ENCODE measurements at places on chromosomes 3 and 15.

DNA sequence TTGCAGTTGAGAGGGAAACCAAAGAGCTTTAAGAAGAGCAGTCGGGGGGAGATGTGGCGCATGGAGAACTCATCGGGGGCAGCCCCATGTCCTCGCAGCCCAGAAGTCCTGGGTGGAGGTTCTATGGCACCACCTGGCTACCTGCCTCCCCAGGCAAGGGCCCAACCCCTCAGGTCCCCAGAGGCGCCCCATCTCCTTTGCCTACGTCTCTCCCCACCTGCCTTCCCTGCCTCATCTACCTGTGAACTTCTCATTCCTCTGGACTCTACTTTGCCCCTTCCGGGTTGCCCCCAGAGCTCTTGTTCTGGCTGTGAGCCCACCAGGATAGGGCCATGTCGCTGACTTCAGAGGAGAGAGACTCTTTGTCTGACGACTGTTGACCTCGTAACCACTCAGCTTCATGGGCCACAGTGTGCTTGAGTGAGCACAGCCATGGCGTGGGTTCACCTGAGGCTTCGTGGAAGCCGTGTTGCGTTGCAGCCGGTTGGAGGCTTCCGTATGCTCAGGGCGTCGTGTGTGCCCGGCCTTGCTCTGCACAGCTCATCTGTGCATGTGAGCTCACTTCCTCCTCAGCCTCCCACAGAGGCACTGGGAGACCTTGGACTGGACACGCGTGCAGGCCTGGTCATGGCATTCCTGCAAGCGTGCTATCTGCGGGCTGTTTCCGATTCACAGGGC, 13.4 kb downstream of the APBA2 start:
- no peak for DNase-seq

DNA sequence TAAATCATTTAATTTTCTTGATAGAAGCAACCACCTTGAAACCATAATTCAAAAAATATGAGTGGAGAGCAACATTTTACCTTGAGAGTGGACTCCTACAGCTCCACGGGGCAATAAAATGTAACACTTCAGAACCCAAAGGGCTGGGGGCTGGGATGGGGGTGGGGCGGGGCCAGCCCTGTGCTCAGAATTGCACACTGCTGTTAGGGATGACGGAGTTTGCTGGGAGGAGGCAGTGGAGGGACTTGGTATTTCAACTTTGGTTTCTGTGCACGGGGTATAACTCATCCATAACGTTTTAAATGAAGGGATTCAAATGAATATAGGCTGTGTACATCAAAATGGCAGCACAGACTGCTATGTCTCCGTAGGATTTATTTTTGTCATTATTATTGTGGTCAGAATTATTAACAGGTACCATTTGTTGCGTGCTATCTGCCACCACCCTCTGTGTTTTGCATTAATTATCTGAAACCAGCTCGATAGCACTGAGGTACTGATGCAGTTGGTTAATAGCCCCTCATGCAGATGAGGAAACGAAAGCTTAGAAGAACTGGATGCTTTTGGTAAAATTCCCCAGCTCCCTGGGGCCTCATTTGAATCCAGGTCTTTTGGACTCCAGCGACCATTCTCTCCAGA, 29.4 kb upstream of the WNT5A start:
- DNase-seq: no peak

DNA sequence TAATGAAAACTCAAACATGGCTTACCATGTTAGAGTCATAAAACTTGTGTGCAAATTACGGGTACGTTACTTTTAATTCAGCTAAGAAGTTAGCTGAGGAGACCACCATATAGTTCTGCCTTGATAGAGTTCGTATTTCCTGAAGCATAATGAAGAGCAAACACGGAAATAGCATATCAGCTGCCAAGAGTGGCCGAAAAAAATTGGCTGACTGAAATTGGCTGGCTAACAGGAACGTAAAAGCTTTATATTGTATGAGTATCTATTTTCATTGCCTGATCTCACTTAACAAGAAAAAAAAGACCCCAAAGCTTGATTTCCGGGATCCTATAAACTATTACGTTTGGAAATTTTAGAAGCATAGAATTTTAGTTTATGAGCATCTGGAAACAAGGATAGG, 1222.9 kb downstream of the ZPLD1 start:
- no peak for DNase-seq

DNA sequence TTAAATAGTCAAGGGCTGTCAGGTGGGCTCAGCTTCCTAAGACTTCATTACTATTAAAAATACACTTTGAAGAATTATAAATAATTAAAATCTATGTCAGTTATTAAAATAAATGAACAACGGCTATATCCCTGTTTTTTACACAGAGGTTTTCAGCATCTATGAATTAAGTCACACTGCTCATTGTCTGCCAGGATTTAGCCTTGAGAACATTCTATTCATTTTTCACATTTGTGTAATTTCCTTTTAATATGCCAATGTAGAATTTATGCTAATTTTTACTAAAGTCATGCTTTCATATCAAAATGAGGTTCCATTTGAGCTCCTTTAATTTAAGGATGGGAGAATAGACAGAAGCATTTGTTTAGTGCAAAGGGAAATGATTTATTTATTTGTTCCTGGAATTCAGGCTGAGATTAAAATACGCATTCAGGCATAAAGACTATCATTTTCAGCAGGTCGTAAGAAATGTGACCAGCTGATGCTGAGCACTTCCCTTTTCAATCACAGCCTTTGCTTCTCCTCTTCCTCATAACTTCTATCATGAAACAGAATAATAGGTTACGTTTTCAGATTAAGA, 345.1 kb downstream of the MFSD1 start:
- DNase-seq: no peak

DNA sequence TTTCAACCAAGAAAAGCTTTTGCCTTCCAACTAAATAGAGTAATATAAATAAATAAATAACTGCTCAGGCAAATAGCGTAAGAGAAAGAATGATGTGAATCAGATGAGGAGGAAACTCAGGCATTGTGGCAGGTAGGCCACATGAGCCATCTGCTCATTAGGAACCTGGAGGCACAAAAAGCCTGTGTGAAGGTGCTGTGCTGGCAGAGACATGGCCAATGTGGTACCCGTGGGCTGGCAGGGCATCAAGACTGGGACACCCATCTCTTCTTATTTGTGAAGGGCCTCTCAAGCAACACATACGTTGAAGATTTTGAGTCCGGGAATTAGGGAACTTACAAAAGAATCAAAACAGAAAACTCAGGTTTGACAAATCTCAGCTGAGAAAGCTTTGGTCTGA, 9.5 kb downstream of the ANKRD34C start:
- DNase-seq: no peak

DNA sequence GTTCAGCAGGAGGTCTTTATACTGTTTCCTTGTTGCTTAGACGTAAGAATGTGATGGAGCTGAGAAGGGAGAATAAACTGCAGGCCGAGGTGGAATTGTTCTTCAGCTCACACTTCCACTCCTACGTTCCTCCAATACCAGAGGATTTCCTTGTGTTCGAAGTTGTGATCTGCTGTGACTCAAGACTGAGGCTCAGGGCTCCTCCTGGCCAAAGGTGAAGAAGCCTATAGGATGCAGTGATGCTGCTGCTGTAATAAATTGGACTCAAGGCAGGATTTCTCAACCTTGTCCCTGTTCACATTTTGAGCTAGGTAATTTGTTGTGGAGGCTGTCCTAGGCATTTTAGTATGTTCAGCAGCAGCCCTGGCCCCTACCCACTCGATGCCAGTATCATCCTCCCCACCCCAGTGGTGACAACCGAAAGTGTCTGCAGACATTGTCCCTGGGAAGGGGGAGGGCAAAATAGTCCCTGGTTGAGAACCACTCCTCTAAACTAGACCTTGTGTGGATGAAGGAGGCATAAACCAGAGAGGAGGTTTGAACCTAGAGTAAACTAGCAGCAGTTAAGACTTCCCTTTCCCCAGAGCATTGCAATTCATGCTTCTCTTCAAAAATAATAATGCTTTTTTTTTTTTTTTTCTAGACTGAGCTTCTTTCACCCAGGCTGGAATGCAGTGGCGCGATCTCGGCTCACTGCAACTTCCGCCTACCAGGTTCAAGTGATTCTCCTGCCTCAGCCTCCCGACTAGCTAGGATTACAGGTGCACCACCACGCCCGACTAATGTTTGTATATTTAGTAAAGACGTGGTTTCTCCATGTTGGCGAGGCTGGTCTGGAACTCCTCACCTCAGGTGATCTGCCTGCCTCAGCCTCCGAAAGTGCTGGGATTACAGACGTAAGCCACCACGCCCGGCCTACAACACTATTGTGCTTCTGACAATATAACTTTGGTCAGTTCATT, 11.1 kb downstream of the RAP2B start:
- no peak for DNase-seq

GRCh38 chr15:40142428-40142827, 18.4 kb upstream of the BUB1B start:
- no peak for DNase-seq

- no peak for DNase-seq
Observed at GRCh38 chr3:55159016-55159415, 231.2 kb upstream of the LRTM1 start.

GRCh38 chr3:129130291-129130813, 8.7 kb upstream of the RAB43 start:
- no peak for DNase-seq

GRCh38 chr15:63243101-63243500, 34.3 kb upstream of the APH1B start:
- DNase-seq: no peak

- no peak for DNase-seq
Observed at GRCh38 chr3:14481646-14482036, 58.5 kb downstream of the GRIP2 start.

DNA sequence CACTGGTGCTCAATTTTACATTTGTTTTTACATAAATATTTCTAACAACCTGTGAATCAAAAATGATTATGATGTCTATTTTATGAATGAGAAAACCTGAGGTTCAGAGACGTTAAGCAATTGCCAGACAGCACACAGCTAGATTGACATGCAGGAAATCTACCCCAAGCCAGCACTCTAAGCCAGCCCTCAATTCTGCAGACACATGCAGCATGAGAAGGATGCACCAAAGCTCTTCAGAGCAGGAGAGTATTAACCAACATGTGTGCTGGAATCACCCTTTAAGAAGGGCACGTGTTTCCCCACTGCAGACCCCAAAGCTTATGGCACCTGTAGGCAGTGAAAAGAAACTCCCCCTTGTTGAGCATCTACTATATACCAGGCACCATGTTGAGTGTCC, 126.1 kb upstream of the ARHGEF3 start:
- no peak for DNase-seq

GRCh38 chr3:187994221-187995042, 159.5 kb upstream of the LPP start:
- no peak for DNase-seq

- peak; percentile 9 for DNase-seq
Observed at GRCh38 chr3:189204167-189204866, 32.5 kb downstream of the TPRG1 start.

DNA sequence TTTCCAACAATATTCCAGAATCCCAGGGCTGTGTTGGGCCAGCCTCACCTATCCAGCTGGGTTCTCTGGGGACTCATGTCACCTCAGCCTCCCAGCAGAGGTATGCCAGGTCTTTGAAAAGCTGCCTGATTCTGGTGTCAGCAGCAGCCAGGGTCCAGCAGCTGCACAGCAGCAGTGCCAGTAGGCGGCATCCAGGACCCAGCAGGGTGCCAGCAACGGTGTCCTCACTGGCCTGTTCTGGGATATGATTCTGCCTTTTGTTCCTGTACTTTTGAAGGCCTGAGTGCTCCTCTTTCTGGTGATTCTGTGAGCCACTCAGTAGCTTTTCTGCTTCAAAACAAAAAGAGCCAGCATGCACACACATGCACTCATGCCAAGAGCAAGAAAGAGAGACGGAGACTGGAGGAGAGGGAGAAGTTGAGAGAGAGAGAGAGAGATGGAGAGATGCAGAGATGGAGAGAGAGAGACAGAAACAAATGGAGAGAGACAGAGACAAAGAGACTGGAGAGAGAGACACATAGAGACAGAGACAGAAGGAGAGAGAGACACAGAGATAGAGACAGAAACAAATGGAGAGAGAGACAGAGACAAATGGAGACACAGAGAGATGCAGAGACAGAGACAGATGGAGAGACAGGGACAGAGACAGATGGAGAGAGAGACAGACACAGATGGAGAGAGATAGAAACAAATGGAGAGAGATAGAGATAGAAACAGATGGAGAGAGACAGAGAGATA, 205.7 kb downstream of the UACA start:
- DNase-seq: no peak

DNA sequence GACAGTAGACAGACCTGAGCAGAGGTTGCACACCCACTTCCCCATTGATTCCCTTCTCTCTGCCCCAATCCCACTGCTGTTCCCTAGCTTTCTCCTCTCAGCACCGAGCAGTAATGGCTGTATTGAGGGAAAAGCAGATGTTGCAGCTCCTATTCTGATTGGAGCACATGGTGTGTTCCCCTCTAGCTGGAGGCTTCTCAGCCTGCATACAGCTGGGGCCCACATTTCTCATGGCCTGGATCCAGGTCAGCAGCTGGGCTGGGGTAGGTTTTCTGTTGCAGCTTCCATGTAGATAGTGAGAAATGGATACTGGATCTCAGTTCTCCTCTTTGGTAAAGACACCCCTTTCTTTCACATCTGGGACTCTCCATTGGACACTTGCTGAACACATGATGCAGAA, 50.1 kb downstream of the RYR3 start:
- DNase-seq: no peak

GRCh38 chr3:36317915-36318314, 62.4 kb upstream of the STAC start:
- no peak for DNase-seq

- no peak for DNase-seq
Observed at GRCh38 chr3:194686816-194687637, 1.3 kb downstream of the FAM43A start.

- no peak for DNase-seq
Observed at GRCh38 chr3:97684490-97684889, 80.1 kb upstream of the ARL6 start.

- no peak for DNase-seq
Observed at GRCh38 chr3:56929809-56930615, 128.3 kb upstream of the ARHGEF3 start.

- DNase-seq: no peak
Observed at GRCh38 chr3:66922058-66922457, 76.0 kb upstream of the KBTBD8 start.

DNA sequence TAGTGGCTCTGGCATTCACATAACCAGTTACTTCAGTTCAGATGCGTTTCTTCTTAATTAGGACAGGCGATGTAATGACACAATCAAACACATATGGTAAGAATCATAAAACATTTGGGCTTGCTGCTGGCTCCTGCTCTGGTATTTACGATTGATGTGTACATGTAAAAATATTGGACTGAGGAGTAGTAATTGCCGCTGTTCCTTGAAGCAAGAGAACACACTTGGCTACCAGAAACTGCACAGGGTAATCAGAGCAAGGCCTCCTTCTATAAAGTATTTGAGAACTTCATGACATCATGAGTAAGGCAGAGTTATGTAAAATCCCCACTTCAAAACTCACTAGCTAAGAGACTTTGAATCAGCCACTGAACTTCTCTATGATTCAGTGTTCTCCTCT, 158.1 kb downstream of the SSR3 start:
- no peak for DNase-seq

DNA sequence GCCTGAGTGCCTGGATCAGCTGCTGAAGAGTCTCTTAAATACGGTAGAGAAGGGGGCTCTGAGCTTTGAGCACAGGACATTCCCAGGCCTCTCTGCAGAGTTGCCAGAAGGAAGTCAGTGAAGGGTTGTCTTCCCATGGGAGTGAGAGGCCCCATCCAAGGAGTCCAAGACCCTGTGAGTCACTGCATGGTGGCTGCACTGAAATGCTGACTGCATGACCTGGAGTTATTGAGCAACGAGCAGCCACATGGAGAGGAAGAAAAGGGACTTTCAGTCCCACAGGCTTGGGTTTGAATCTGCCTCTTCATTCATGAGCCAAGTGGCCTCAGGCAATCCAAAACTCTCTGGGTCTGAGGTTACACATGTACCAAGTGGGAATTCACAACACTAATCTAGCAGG, 69.6 kb upstream of the RASGRF1 start:
- DNase-seq: no peak
